ENCODE measurements at places on chromosomes 6 and 20.

GRCh38 chr6:70118670-70119069 is 184.2 kb downstream of the COL9A1 start:
- no peak overlapping the region for H3K4me3 ChIP-seq
- H3K27ac ChIP-seq, result no peak overlapping the region
- H3K36me3 ChIP-seq, result no peaks in the 10 kb centered on the region
- H3K4me1 ChIP-seq, result no peaks in the 10 kb centered on the region

GRCh38 chr20:51535075-51535386 is 7.5 kb downstream of the NFATC2 start:
- H3K4me3 ChIP-seq, result peak overlapping the region; percentile 71
- peaks cover 12% of the 10 kb centered on the region for H3K36me3 ChIP-seq
- peak; percentile 38 for DNase-seq
- no peaks in the 10 kb centered on the region for H3K27me3 ChIP-seq

GRCh38 chr6:44478158-44478557 is 90.7 kb downstream of the CDC5L start:
- DNase-seq, result no peak
- no peak overlapping the region for H3K4me3 ChIP-seq
- no peak overlapping the region for H3K27ac ChIP-seq
- peaks cover 8% of the 10 kb centered on the region for H3K27me3 ChIP-seq

DNA sequence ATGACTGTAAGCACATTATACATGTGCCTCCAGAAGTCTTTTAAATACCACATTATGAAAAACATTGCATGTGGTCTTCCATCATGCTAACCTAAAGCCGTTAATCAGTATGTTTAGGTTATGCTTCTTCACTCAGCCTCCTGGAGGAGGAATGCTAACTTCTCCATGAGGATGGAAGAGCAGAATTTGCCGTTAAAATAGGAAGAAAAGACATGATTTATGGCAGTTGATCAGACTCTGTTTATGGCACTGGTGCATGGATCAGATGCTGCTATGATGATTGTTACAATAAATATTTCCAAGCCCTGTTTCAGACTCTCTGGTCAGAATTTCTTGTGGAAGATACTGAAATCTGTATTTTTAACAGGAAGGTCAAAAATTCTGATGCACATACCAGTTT is 31.7 kb downstream of the MAP3K4 start:
- DNase-seq, result no peak
- peaks cover 23% of the 10 kb centered on the region for H3K4me1 ChIP-seq
- H3K27ac ChIP-seq, result no peak overlapping the region
- H3K4me3 ChIP-seq, result no peak overlapping the region
- peaks cover 6% of the 10 kb centered on the region for H3K36me3 ChIP-seq

DNA sequence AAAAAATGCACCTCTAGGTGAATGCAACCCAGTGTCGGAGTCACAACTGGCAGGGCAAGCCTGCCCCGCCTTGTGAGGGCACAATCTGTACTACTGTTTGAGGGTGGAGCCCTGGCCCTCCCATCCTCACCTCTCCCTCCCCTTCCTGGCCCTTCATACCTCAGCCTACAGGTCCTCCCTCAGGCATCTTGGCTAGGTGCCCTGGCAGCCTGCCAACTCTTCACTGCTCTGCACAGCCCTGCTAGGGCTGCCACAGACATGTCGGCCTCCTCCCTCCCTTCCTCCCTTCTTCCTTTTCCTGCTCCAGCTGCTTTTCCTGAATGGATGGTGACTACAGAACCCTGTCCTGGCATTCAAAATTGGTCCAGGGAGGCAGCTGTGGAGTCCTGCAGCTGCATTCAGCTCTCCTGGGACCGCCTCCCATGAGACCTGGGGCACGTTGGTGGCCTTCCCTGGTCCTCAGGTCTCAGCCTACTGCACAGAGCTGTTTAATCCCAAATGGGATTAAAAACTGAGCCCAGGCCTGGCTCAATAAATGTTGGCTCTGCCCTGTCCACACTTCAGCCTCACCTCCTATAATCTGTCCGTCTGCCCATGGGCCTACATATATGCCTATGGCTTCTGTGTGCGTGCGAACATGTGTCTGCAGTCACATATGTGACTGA is 52.7 kb downstream of the CDH22 start:
- H3K27ac ChIP-seq, result no peak overlapping the region
- no peak for DNase-seq
- H3K4me1 ChIP-seq, result peaks cover 2% of the 10 kb centered on the region
- peaks cover 42% of the 10 kb centered on the region for H3K27me3 ChIP-seq
- no peaks in the 10 kb centered on the region for H3K36me3 ChIP-seq
- H3K4me3 ChIP-seq, result no peak overlapping the region

GRCh38 chr20:59825944-59826759 is 107.3 kb downstream of the SYCP2 start:
- no peak overlapping the region for H3K4me3 ChIP-seq
- H3K27ac ChIP-seq, result no peak overlapping the region
- peaks cover 8% of the 10 kb centered on the region for H3K27me3 ChIP-seq
